Activated T-cell treated with anti-CD3 and anti-CD28 coated beads for 24 hours (primary cell): ENCODE measurements at places on chromosomes 4 and X.

- DNase-seq, result no peak
Measured at GRCh38 chrX:104502460-104502859, 63.5 kb upstream of the IL1RAPL2 start.

- no peak for DNase-seq
Measured at GRCh38 chr4:26905172-26905571, 44.5 kb downstream of the STIM2 start.

DNA sequence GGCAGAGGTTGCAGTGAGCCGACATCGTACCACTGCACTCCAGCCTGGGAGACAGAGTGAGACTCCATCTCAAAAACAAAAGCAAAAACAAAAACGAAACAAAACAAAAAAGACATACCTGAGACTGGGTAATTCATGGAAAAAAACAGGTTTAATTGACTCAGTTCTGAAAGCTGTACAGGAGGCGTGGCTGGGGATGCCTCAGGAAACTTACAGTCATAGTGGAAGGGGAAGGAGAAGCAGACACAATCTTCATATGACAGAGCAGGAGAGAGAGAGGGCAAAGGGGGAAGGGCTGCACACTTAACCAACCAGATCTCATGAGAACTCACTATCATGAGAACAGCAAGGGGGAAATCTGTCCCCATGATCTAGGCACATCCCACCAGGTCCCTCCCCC lies 229.5 kb downstream of the STK32B start:
- DNase-seq, result no peak

- DNase-seq, result no peak
Measured at GRCh38 chrX:132648895-132649294, 160.1 kb upstream of the MBNL3 start.

DNA sequence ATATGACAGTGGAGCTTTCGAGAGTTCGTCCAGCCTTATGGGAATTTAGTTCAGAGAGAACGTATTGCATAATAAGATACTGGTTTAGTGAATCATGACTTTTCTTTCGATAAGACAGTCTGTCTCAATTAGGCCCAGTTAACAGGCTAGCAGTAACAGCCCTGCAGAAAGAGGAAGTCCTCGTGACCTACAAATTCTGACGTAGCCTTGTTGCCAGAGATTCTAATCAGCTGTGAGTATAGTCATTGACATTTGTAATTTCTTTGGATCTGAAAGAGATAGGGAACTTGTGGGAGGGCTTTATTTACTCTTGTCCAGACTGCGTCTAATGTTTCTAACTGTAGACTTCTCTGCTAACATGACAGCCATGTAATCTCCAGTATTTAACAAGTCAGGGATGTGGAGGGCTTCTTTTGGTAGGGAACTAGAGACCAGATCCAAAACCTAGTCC lies 15.8 kb downstream of the ART3 start:
- no peak for DNase-seq

- no peak for DNase-seq
Measured at GRCh38 chr4:116953947-116954346, 131.4 kb downstream of the TRAM1L1 start.

DNA sequence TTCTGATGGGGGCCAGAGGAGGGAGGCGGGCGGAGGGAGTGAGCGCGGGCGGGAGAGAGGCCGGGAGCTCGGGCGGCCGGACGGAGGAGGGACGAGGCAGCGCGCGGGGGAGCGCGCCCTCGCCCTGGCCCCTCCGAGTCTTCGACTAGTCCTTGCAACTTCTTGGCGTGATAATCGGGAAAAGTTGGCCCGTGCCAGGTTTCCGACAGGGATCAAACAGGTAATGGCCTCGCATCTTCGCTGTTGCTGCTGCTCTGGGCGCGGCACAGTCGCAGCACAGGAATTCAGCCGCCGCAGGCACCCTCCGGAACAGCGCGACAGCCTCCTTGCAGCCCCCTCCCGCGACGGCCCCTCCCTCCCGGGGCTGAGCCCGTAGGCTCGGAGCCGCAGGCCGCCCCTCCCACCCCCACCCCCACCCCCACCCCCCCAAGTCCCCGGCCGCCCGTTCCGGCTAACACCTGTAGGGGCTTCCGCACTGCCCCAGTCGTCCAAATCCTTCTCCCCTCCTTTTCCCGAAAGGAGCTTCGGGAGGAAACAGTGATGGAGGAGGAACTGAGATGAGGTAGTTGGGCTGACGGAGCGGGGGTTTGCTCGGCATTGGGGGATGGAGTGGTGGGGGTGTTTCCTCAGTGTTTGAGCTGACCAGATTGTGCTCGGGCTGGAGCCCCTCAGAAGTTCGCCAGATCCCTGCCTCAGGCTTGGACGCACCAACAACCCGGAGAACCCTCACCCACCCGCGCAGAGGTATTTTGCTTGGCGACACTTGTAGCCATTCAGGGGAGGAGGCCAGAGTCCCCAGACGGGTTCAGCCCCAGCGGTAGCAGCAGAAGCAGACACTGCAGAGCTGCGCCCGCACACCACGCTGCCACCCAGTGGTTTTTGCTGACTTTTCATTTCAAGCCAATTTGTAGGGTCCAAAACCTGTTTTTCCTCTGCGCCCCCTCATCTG lies at the start of gene FGF13:
FGF13 (minus strand) TSS at position 319 of the 949 bp plus-strand sequence. CDS start 714 bp downstream, outside the sequence.
- no peak for DNase-seq

- no peak for DNase-seq
Measured at GRCh38 chr4:27381815-27382214, 521.2 kb downstream of the STIM2 start.

GRCh38 chr4:112647785-112648184 lies 10.8 kb downstream of the LARP7 start:
- no peak for DNase-seq

- DNase-seq, result no peak
Measured at GRCh38 chrX:125089761-125090445, 229.8 kb upstream of the TEX13C start.

- DNase-seq, result no peak
Measured at GRCh38 chr4:105470766-105471165, 3.1 kb downstream of the PPA2 start.

DNA sequence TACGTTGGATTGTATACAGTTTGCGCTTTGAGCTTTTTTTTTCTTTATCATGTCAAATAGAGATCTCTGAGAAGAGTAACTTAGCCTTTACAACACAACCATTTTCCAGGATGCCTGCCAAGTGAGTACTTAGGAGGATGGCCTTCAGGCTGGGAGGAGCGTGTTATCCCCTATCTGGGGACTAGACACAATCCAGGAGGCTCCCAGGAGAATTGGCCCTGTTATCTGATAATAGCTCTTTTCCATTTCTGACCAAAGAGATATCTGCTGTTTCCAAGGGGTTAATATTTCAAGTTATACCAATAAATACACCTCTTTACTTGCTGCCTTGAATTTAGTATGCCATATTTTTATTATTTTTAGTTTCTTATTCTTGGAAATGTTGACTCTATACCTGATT lies 169.5 kb upstream of the SMARCAD1 start:
- no peak for DNase-seq

DNA sequence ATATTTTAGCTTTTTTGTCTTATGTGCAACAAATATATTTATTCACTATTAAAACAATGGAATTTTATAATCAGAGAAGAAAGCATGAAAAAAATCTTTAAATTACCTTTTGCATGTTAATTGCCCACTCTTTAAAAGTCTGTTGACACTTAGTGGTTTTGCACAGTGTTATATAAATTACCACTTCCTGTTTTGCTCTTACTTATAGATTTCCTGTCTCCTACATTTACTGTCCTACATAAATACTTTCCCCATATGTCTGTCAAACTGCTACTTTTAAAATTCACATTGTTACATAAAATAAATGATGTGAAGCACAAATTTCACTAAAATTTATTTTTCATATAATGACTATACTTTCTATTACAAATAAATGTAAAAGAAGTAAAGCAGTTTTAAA lies 161.1 kb upstream of the NDST4 start:
- no peak for DNase-seq

- DNase-seq, result no peak
Measured at GRCh38 chrX:13287816-13288215, 32.0 kb downstream of the ATXN3L start.

GRCh38 chr4:101439926-101440325 lies 92.6 kb upstream of the PPP3CA start:
- no peak for DNase-seq

DNA sequence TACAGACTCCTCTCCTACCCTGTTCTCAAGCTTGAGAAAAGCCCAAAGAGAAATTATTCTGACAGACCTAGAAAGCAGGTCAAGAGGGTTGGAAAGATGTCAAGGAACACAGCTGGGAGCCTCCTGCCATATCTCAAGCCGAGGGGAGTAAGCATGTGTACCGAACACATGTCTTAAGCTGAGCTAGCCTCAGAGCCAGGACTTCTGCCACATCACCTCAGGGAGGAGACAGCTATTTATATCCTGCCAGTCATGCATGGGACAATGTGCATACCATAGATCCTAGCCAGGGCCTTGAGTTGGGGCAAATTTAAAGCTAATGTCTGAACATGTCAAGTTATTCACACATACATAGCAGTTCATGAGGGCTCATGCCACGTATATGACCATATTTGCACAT lies 11.8 kb downstream of the TMEM31 start:
- DNase-seq, result no peak

- no peak for DNase-seq
Measured at GRCh38 chrX:10902001-10902400, 209.1 kb upstream of the HCCS start.

DNA sequence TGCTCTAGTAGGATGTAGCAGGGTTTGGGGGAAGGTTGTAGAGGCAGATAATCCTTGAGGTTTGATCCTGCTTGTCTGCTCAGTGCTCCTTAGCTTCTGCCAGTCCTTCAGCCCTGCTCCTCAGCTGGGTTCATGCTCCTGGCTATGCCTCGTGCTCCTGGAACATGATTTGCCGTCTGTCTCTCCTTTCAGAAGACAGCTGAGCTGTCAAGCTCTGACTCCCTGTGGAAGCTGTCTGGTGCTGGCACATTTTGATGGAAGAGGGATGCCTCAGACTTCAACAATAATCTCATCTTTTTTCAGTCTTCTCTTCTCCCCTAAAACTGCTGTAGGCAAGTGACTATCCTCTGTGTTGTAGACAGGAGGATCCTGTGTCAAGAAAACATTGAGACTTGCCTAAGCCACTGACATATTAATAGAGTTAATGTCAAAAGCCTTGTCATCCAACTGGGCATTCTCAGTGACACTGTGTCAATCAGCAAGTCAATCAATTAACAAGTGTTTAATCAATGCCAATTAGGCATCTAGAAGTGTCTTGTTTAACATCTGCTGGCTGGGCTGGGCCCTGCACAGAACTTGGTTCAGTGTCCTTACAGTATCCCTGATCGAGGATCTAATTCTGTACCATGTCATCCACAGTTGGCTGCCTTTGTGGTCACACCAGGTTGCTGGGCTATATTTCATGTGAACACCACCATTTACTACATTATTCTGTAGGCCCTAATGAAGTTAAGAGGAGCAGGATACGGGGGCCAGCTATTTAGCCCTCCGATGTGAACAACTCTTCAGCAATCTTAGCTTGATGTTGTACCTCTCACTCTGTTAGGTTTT lies 96.7 kb downstream of the SYNPO2 start:
- no peak for DNase-seq

GRCh38 chr4:13611283-13611842 lies 16.2 kb downstream of the BOD1L1 start:
- no peak for DNase-seq

DNA sequence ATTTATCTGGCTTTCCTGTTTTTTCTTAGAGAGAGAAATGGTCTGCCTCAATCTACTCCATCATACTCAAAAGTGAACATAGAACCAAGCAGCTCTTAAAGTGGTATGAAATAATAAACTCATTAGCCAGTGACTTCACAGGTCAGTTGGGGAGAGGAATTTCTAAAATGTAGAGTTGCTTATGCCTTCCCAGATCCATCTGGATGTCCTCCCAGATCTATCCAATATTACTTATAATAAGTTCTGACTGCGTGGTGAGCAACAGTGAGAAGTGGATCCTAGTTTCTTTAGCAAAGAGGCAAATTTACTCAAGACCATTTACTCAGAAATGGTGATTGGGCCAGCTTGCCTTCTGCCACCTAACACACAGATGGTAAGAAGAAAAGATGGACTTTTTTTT lies 748.0 kb downstream of the PCDH18 start:
- no peak for DNase-seq

GRCh38 chr4:76760193-76760592 lies 137.8 kb downstream of the SOWAHB start:
- DNase-seq, result no peak

DNA sequence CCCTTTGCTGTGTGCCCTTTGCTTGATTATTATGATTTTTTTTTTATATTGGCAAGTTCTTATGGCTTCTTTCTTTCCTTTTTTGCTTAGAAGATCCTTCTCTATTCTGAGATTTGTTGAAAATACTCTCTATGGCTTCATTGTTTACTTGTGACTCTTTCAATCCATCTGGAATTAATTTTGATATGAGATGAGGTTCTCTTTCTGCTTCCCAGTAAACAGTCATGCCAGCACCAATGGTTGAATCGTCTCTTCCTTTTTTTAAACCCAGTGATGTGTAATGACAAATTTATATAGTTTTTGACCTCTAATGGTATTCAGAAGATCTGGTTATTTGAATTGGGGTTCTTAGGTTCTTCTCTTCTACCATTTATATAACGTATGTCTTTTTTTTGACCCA lies 121.8 kb downstream of the ARHGAP10 start:
- no peak for DNase-seq

GRCh38 chr4:94653095-94653649 lies 104.6 kb upstream of the BMPR1B start:
- DNase-seq, result no peak

DNA sequence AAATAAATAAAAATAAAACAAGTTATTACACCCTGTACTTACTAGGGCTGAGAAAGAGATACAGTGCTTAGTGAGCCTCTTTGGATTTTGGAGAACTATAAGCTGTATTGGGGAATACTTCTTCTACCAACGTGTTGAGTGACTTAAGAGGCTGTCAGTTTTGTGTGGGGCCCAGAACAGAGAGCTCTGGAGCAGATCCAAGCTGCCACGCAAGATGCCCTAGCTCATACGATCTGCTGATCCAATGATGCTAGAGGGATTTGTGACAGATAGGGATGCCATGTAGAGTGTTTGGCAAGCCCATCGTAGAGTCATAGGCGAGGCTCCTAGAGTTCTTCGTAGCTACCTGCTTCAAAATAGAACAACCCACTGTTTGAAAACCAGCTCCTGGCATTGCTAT lies 60.3 kb upstream of the KLF3 start:
- no peak for DNase-seq

GRCh38 chrX:53421125-53421524 lies 1.3 kb downstream of the SMC1A start:
- no peak for DNase-seq

GRCh38 chr4:6264225-6264540 lies 5.5 kb upstream of the WFS1 start:
- DNase-seq, result no peak

DNA sequence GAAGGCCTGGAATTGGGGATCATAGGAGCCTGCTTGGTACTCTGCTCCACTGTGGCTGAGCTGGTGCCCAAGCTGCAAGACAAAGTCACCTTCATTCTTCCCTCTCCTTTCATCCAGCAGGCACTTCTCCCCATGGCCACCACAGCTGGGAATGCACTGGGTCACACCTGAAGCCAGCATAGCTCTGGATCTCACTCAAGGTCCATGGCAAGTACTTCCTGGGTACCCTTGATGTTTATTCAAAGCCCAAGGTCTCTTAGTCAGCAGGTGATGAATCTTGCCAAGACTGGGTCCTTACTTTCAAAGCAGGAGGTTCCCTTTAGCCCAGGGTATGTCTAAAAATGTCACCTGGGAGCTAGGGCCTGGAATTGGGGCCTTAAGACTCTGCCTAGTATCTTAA lies 4.9 kb upstream of the SLC4A4 start:
- DNase-seq, result no peak
